ENCODE measurements at places on chromosomes 2 and 18.

DNA sequence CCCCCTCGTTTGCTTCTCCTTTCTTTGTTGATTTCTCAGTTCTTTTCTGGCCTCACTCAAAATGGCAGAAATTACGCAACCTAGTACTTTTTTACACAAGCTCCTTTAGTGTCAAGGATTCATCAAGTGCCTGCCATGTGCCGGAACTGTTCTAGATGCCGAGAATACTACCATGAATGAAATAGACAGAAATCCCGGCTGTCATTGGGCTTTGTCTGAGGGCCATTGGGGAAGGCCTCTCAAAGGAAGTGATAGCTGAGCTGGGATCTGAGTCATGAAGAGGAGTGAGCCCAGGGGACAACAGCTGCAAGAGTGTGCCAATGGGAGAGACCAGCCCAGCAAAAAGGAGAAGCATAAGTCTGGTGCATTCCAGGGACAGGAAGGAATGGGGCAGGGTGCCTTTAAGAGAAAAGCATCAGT lies 34.3 kb upstream of the PPP1CB start:
- DNase-seq: no peak

DNA sequence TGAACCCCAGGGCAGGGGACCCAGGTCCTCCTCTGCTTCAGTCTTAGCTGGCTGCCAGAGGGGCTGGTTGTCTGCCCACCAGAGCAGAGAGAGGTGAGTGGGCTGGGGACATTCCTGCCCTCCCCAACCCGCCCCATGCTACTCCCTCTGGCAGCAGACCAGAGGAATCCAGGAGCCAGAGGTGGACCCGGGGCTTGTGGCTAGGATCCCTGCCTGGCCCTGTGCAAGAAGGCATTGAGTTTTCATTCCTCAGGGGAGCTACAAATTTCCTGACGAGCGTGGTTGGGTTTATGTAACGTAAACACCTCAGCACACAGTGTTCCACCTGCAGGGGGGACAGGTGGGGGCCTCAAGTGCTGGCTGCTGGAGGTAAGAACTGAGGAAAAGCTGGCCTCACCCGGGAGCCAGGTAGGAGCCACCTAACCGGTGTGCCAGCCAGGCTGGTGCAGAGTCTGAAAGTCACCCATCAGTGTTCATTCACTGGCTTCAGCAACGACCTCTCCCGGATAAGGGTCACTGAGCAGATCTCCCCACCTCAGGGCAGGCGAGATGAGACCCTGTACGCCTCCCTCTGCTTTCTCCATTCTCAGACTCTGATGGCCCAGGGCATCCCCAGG lies 246.8 kb downstream of the DYSF start:
- peak; percentile 13 for DNase-seq

DNA sequence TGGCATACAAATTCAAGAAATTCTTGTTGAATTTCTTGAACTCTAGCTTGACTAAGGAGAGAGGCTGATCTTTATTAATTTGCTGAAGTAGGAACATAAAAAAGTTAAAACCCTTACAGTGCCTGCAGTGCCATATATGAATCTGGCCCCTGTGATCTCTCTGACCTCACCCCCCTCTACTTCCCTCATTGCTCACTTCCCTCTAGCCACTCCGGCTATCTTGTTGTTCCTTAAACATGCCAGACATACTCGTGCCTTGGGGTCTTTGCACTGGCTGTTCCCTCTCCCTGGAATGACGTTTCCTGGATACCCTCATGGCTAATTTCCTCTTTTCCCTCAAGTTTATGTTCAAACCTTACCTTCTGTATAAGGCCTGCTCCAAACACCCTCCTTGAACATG lies 246.3 kb upstream of the SIX2 start:
- DNase-seq: no peak

GRCh38 chr18:48546396-48546795 lies 7.6 kb downstream of the CTIF start:
- DNase-seq: no peak

GRCh38 chr2:96530474-96531357 lies 5.8 kb upstream of the ARID5A start:
- DNase-seq: no peak

DNA sequence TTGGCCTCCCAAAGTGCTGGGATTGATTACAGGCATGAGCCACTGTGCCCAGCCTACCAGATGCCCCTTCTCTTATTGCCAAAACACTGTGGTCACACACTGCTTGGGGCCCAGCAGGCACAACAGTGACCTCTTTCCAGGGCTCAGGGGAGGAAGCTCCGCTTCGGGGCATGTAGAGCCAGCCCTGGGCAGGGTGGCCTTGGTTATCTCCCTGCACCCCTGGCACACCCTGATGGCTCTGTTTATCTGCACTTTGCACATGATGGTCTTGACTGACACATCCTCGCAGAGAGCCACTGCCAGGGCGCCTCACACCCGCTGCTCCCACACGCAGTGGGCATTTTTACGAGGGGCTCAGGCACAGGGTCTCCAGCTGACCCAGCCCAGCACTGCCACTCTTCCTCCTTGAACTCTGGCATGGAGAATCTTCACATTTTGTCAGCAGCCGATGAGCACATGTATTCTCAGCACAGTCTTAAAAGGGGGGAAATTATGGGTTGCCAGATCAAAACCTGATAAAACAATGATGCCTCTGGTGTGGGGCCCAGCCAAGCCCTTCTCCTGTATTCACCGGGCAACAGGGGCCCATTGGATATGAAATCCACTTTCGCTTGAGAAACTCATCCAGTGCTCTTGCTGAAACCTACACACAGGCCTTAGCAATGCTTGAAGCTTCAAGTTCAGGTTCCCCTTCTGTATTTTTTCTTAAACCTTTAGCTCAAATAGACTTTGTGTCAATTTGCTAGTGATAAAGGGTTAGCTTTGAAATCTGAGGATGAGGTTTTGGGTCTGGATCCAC lies 5.9 kb downstream of the GYPC start:
- DNase-seq: no peak

- DNase-seq: no peak
Observed at GRCh38 chr2:200624658-200625057, 38.8 kb downstream of the AOX1 start.
